ENCODE measurements at places on chromosomes 5 and 9.

- no peak for DNase-seq
Observed at GRCh38 chr5:66793049-66793448, 196.9 kb downstream of the MAST4 start.

DNA sequence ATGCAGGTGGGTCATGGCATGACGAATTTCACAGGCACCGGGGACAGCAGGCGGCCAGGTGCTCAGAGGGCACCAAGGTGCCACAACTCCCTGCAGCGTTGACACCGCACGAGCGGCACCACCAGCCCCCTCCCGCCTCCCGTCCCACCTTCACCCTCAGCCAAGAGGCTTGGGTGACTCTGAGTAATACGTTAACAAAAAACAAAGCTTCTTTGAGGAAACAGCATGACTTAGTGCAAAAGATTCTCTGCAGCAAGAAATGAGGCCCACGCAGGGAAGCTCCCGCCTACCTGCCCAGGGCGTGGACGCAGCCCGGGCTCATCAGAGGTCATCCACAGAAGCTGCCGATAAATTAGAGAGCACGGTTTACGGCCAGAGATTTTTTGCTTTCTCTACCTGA lies 4.1 kb downstream of the TMEM250 start:
- DNase-seq: no peak

DNA sequence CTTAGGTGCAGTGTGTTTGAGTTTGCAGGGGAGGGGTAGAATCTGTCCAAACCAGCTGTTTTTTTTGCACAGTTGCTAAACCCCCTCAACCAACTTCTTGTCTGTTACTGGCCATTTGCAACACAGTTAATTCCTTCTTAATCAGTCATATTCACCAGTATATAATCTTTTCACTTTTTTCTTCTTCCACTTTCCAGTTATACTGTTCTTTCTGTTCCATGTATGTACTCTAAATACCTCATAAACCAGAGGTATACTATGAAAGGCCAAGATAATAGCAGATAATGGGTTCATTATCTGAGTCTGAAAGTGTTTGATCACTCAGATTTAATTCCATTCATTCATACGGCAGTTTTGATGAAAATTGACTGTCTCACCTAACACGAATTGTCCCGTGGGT lies 11.1 kb downstream of the SMAD5 start:
- DNase-seq: no peak

DNA sequence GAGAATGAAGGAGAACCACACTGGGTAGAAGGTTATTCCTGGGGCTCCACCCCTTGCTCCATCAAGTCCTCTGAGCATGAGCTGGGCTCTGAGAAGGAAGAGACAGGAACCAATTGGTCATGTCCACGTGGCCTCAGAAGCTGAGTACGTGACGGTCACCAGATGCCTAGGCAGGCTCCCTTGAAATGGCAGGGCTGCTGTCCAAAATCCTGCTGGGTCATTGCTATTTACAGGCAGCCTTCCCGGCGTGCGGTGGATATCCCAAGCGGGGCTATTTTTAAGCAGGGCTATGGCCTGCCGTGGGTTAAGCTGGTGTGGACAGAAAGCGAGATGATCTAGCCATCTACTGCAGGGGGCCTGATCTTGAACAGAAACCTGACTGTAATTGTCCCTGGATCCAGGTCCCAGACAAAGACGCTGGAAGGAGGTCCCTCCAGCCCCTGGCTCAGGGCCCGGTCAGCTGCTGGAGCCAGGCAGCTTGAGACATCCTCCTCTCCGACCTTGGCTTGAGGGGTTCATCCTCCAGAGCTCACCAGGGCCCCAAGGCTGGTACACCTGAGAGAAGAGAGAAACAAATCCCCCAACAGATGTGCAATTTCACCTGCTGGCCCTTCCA lies 550 bp upstream of the CKMT2 start:
- no peak for DNase-seq

DNA sequence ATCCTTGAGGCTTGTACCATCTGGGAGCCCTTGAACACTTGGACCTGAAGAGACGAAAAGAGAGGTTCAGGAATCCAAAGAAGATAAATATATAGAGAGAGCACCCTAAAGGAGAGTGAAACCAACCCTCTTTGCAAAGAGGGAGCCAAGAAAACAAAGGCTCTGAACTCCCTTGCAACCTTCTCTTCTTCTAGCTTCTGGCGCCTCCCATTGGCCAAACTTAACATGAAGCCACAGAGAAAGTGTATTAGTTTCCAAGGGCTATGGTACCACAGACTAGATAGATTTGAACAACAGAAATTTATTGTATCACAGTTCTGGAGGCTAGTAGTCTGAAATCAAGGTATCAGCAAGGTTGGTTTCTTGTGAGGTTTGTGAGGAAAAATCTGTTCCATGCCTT lies 175.1 kb downstream of the HCN1 start:
- peak; percentile 53 for DNase-seq

DNA sequence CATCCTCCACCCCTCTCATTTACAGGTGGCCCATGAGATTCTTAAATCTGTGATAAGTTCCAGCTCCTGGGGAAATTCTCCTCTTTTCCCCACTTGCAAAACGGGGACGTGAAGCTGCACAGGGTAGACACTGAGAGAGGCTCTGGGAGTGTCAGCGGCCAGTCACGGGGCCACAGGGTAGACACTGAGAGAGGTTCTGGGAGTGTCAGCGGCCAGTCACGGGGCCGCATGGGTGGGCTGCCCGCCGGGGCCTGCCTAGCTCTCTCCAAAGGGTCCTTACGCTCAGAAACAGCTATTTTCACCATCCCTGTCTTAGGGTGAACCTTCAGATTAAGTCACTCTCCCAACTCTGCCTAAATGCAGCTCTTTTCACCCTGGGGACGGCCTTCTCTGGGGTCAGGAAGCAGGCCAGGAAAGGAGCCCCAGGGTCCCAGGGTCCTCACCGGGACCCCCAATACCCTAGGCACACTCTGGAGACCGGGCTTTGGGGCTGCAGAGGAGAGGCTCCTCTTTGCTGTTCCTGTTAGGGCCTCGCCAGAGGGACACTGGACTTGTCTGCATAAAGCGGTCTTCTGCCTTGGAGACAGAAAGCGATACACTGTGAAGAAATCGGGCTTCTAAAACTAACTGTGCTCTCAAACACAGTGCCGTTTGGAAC lies 1.5 kb downstream of the FAM78A start:
- DNase-seq: no peak

DNA sequence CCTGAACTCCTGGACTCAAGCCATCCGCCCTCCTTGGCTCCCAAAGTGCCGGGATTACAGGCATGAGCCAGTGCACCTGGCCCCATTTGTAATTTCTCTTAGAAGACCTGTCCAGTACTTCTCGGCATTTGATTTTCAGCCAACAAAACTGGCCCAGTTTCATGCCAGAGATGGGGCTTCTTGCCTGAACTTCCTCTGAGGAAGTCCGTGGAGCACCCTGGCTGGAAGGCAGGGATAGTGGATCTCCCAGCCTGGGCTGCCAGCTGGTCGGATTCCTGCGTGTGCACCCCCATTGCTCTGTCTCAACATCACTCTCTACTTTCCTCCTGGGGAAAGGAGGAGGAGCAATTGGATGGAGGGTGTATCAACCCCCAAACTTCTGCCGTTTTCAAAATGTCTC lies 39.0 kb downstream of the FAM78A start:
- DNase-seq: no peak

DNA sequence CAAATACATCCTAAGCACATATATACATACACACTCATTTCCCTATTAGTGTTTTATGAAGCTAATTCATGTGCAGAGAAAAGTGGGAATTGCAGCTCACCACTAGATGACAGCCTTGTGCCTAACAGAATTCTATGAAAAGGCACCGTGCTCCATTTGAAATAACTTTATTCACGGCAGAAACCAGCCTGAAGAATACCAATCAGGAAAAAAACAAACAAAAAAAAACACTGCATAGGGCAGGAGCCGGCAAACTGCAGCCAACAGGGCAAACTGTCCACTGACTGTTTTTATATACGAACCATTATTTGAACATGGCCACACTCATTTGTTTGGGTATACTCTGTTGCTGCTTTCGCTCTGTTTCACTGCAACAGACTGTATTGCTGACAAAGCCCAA lies 33.6 kb downstream of the ERMP1 start:
- peak; percentile 74 for DNase-seq

DNA sequence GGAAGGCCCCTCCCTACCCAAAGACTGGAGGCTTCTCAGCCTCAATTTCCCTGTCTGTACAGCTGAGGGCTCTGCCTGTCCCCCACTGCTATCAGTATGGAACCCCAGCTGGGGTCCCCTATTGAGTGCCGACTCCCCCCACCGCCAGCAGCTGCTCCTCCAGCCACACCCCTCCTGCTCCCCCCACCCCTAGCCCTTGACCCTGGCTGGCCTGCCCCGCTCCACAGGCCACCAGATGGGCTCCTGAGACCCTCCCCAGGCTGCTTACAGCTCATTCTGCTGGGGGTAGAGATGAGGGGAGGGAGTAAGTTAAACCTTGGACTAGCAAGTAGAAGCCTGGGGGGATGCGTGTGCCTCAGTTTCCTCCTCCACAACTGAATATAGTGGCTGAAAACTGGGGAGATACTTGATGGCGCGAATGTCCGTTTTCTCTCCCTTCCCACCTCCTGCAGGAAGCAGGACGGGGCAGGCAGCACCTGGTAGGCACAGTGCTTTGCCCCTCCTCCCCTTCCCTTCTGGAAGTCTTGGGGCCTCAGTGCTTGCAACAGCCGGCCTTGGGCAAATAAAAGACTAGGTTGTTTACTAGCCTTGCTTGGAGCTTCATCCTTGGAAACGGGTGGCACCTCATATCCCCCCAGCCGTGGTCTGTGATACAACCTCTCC lies 19.1 kb downstream of the URM1 start:
- no peak for DNase-seq

GRCh38 chr5:168301593-168302390 lies 10.3 kb downstream of the WWC1 start:
- peak; percentile 86 for DNase-seq

GRCh38 chr9:93308158-93308602 lies 124.2 kb downstream of the WNK2 start:
- DNase-seq: no peak

GRCh38 chr5:44729536-44729935 lies 79.2 kb upstream of the MRPS30 start:
- no peak for DNase-seq

- DNase-seq: no peak
Observed at GRCh38 chr9:136334541-136334940, 7.2 kb downstream of the GPSM1 start.

- DNase-seq: no peak
Observed at GRCh38 chr5:110687485-110687884, 39.0 kb downstream of the TMEM232 start.

- no peak for DNase-seq
Observed at GRCh38 chr9:78769690-78770089, 472.8 kb downstream of the PSAT1 start.

All from renal cortical epithelial cell (primary cell).